ENCODE measurements at places on chromosomes 1 and 21. TPM values are rescaled to one million over a fixed set of nuclear protein-coding genes. Genes with fewer than 3 reads are reported as not detected.

OLIG2 gene
- not detected for total RNA-seq

GBP2 gene
- 1.1 TPM for total RNA-seq

MYOG gene
- total RNA-seq: not detected

FAM167B gene
- total RNA-seq: 0.45 TPM

LEFTY1 gene
- total RNA-seq: 0.48 TPM

SPATA21 gene
- not detected for total RNA-seq

UBASH3A gene
- 0.09 TPM for total RNA-seq

KLHDC9 gene
- 1.9 TPM for total RNA-seq

GNG4 gene
- 16.2 TPM for total RNA-seq

ESRRG gene
- not detected for total RNA-seq

TAF5L gene
- 18.9 TPM for total RNA-seq

CD53 gene
- not detected for total RNA-seq

ETNK2 gene
- total RNA-seq: 3.4 TPM

SHISAL2A gene
- total RNA-seq: not detected

GJA8 gene
- not detected for total RNA-seq

NOS1AP gene
- total RNA-seq: 0.41 TPM

CLDN17 gene
- total RNA-seq: not detected

CC2D1B gene
- total RNA-seq: 13.5 TPM

NMNAT1 gene
- total RNA-seq: 2.4 TPM

LENEP gene
- not detected for total RNA-seq

SLC45A1 gene
- 3.0 TPM for total RNA-seq

LCE3E gene
- total RNA-seq: not detected

AKT3 gene
- total RNA-seq: 15.5 TPM

SCAMP3 gene
- total RNA-seq: 95.7 TPM

PTPRU gene
- total RNA-seq: 6.5 TPM

FCAMR gene
- total RNA-seq: not detected

SH2D2A gene
- total RNA-seq: 2.1 TPM

RGS7 gene
- 0.10 TPM for total RNA-seq

PRAMEF4 gene
- not detected for total RNA-seq

PTPN14 gene
- 5.5 TPM for total RNA-seq

NBPF4 gene
- total RNA-seq: 0.23 TPM

MSH4 gene
- total RNA-seq: not detected

FCRL3 gene
- total RNA-seq: not detected

TRABD2B gene
- 0.34 TPM for total RNA-seq

SH2D1B gene
- total RNA-seq: 0.12 TPM

CCDC27 gene
- not detected for total RNA-seq

ZBTB8OS gene
- total RNA-seq: 49.6 TPM

OR2T2 gene
- not detected for total RNA-seq

FCRL5 gene
- total RNA-seq: not detected

OR6F1 gene
- total RNA-seq: not detected

CR1 gene
- total RNA-seq: not detected

TRIM45 gene
- total RNA-seq: 1.7 TPM

GSTM1 gene
- not detected for total RNA-seq

OR10T2 gene
- total RNA-seq: not detected

C1orf94 gene
- total RNA-seq: not detected

SH3GLB1 gene
- total RNA-seq: 35.2 TPM

VSIG8 gene
- 0.07 TPM for total RNA-seq

All from A549 treated with RU486 at 1 μM for 4 hours (cell line).